Skin of body (tissue), 3 donors: ENCODE measurements at places on chromosomes 16 and 17. TPM values are rescaled to one million over a fixed set of nuclear protein-coding genes. Genes with fewer than 3 reads are reported as not detected.

The TNK1 gene
- total RNA-seq = 2.5 TPM

The PRAC1 gene
- not detected for total RNA-seq

The RAP1GAP2 gene
- total RNA-seq = 5.1 TPM

The NXN gene
- 52.2 TPM for total RNA-seq

DNA sequence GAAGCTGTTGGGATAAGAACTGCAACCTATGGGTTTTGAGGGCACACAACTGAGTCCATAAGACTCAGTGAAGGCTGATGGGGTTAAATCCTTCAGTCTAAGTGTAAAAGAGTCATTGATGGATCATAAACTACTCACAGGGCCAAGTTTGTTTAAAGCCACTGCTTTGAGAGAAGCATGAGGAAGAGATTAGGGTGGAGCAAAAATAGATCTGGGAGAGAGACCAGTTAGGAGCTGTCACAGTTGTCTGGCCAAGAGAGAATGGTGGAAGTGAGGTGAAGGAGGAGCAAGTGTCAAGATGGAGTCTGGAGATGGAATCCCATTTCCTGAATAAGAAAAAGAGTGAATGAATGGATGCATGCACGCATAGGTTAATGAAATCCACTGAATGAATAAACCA lies 379.1 kb upstream of the CDH11 start:
- no peak for DNase-seq

GRCh38 chr16:62240722-62241121 lies 204.5 kb upstream of the CDH8 start:
- DNase-seq = no peak

GRCh38 chr17:79832218-79833109 lies 6.8 kb downstream of the CBX4 start:
- DNase-seq = no peak

DNA sequence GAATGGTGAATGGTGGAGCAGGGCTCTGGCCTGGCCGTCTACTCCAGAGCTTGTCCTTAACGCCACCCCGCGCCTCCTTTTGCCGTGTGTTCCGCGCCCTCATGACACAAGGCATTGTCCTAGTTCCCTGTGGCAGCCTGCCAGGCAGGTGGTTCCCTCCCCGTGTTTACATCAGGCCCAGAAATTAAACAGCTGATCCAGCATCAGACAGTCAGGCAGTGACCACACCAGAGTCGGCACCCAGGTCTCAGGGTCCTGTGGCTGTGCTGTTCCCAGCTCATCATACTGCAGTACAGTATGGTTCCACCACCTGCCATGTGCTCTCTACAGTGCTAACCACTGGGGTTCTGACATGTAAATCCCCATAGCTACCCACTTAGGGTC lies 119.7 kb downstream of the RAB11FIP4 start:
- no peak for DNase-seq

GRCh38 chr17:64320613-64321553 lies 57.8 kb upstream of the TEX2 start:
- DNase-seq = no peak

DNA sequence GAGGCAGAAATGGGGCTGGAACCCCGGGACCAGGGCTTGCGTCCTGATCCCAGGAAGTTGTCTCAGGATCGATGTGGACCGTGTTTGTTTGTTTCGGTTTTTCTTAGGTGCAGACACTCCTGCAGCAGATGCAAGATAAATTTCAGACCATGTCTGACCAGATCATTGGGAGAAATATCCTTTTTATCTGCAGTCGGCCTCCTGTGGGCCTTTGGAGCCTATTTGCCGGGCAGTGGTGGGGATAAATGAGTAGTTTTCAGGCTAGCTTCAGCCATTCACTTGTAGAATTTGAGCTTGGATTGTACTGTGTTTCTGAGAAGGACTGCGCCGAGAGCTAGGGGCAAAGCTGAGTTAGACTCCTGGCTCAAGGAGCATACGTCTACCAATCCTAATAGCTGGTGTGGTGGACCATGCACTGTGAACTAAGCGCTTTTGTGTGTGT lies 816 bp downstream of the HSBP1 start:
- DNase-seq = no peak

- DNase-seq = no peak
Measured at GRCh38 chr17:57517273-57517631, 227.8 kb downstream of the CCDC182 start.
